Stimulated activated CD8-positive, alpha-beta memory T cell treated with anti-CD3 and anti-CD28 coated beads, Interleukin-4, amount 100 ng/mL, for 4 hours (primary cell): ENCODE measurements at places on chromosomes 1 and 21.

- DNase-seq = no peak
Measured at GRCh38 chr1:212013672-212014071, 21.7 kb downstream of the INTS7 start.

GRCh38 chr1:229641306-229641705 lies 15.3 kb downstream of the URB2 start:
- no peak for DNase-seq

DNA sequence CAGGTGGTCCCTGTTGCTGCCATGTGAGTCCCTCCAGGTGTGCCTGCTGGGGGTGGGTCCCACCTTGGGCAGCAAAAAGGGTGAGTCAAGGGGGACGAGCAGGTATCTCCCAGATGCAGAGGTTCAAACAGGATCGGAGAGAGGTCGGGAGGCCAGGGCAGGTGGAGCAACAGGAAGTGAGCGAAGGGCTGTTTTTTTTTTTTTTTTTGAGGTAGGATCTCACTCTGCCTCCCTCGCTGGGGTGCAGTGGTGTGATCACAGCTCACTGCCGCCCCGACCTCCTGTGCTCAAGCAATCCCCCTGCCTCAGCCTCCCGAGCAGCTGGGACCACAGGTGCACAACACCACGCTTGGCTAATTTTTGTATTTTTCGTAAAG lies 39.4 kb downstream of the SLC2A7 start:
- DNase-seq = no peak

GRCh38 chr1:221284028-221284427 lies 404.8 kb downstream of the HLX start:
- no peak for DNase-seq

- no peak for DNase-seq
Measured at GRCh38 chr1:203271018-203271743, 34.1 kb upstream of the BTG2 start.

DNA sequence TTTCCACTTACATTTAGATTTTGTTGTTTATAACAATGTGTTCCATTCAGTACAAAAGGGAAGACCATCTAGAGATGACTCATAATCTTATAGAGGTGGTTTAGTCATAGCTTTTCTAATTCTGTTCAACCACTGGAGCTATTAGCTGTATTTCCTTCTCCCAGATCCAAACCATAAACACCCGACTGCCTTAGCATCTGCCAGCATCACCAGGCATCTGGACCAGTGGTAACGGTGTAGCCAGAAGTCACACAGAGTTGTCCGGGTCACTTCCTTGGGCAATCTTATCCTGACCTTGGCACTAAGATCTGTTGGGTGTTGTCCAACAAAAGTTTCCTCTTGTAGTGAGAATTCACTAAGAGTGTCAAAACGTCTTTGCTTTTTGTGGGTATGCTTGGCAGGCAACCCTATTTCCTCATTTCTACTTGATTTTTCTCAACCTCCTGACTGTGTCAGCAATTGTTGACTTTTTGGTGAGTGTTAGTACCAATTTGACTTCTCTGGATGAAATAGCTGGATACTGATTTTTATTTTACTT lies 372.1 kb upstream of the B3GALT2 start:
- DNase-seq = no peak

GRCh38 chr1:71650119-71650518 lies 569.3 kb upstream of the ZRANB2 start:
- DNase-seq = no peak

DNA sequence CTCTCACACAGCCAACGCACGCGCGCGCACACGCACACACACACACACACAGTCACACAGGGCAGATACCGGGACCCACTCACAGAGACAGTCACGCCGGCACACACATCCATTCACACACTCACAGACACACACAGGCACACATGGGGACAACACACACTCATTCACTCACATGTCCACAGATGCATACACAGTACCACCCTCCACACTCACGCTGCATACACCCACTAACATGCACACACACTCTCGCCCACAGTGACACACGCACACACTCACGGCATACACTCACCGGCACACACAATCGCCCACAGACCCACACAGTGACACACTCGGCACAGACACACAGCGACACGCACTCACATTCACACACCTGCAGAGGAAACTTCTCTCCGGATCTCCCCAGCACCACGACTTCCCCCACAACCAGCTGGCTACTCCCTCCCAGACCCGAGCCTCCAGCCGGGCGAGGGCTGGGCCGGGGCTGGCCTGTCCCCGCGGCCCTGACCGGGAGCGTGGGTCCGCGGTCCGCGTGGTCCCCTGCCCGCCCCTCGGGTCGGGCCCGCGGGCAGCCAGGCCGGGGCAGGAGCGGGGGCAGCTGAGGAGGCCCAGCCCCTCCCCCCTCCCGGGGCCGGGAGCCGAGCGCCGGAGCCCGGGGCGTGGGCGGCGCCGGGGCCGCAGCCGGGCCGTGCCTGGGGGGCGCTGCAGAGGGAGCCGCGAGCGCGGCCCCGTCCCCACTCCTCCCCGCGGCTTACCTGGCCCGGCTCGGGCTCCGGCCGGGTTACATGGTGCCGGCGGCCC lies 552 bp downstream of the DLGAP3 start:
- DNase-seq = no peak

DNA sequence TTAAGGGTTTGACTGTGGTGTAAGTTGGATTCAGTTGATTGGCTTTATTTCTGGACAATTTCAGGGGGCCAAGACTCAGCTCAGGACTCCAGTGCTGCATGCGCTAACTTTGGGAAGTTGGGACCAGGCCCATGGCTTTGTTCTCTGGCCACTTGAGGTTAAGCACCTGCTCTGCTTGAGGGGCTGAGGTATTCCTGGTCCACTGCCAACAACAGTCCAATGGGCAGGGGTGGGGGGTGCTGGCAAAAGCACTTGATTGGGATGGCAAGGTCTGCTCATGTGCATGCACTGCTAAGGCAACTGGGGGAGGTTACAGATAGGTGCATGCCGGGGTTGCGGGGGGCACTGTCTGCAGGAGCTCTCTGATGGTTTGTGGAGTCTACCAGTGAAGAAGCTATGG lies 52.6 kb upstream of the ASB17 start:
- DNase-seq = no peak

- no peak for DNase-seq
Measured at GRCh38 chr1:2975466-2976179, 45.6 kb upstream of the ACTRT2 start.

- DNase-seq = no peak
Measured at GRCh38 chr1:43963006-43963405, 6.8 kb upstream of the DPH2 start.

DNA sequence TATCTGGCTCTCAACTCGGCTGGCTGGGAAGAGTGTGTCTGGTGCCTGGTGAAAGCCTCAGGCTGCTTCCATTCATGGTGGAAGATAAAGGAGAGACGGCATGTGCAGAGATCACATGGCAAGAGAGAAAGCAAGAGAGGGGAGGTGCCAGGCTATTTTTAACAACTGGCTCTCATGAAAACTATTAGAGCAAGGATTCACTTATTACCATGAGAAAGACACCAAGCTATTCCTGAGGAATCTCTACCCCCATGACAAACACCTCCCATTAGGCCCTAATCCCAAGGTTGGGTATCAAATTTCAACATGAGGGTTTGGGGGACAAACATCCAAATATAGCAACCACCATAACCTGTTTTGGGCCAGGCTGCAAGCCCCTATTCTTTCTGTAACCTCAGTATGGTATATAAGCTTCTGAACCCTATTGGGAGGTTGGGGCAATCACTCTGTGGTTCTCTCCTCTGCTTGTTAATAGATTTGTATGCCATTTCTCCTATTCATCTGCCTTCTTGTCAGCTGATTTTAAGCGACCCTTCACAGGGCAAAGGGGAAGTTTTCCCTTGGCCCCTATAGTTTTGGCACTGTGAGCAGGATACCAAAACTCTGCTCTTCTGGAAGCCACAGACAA lies 179.0 kb upstream of the TNR start:
- DNase-seq = no peak

- no peak for DNase-seq
Measured at GRCh38 chr1:33030575-33030974, 6.1 kb downstream of the AK2 start.
